Osteoblast (primary cell): ENCODE measurements at places on chromosomes 3 and 15. TPM values are rescaled to one million over a fixed set of nuclear protein-coding genes. Genes with fewer than 3 reads are reported as not detected.

Gene LRRC31
- total RNA-seq = not detected in 2 replicates

GRCh38 chr15:81111510-81112470, 22.3 kb upstream of the CFAP161 start:
- peaks cover 20% of the 10 kb centered on the region for H3K27me3 ChIP-seq
- H3K27ac ChIP-seq = no peak overlapping the region
- no peak for DNase-seq

GRCh38 chr15:35689266-35689665, 143.3 kb upstream of the DPH6 start:
- DNase-seq = no peak
- no peaks in the 10 kb centered on the region for H3K36me3 ChIP-seq
- no peak overlapping the region for H3K4me3 ChIP-seq
- H3K27ac ChIP-seq = no peak overlapping the region
- peaks cover 40% of the 10 kb centered on the region for H3K4me1 ChIP-seq
- H3K27me3 ChIP-seq = no peaks in the 10 kb centered on the region

- H3K4me1 ChIP-seq = peaks cover 9% of the 10 kb centered on the region
- no peaks in the 10 kb centered on the region for H3K27me3 ChIP-seq
- DNase-seq = no peak
Observed at GRCh38 chr3:36792342-36792741, 28.0 kb upstream of the DCLK3 start.

DNA sequence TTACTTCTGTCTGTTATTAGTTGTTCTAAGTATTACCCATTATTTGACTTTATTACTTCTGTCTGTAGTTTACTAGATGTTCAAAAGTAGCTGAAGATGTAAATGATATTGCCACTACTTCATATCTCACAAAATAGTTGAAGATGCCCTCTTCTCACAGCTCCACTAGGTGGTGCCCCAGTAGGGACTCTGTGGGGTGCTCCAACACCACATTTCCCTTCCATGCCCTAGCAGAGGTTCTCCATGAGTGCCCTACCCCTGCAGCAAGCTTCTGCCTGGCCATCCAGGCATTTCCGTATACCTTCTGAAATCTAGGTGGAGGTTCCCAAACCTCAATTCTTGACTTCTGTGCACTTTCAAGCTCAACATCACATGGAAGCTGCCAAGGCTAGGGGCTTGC, 80.8 kb downstream of the KCNH8 start:
- no peak overlapping the region for H3K4me3 ChIP-seq
- H3K27me3 ChIP-seq = no peaks in the 10 kb centered on the region
- no peaks in the 10 kb centered on the region for H3K36me3 ChIP-seq
- no peak for DNase-seq

GRCh38 chr15:89034305-89034704, 54.0 kb upstream of the ABHD2 start:
- H3K4me3 ChIP-seq = no peak overlapping the region
- no peaks in the 10 kb centered on the region for H3K27me3 ChIP-seq
- peak; percentile 87 for DNase-seq
- H3K4me1 ChIP-seq = peaks cover 12% of the 10 kb centered on the region
- no peak overlapping the region for H3K27ac ChIP-seq

GRCh38 chr3:185552358-185552877, at the start of gene LIPH:
Gene LIPH, minus strand, starts transcription at chr3:185552588. Its CDS starts 117 bp downstream, at chr3:185552471.
- no peak within 1 kb of the TSS for H3K27ac ChIP-seq
- no peaks in the 10 kb centered on the region for H3K27me3 ChIP-seq
- H3K4me1 ChIP-seq = peaks cover 21% of the 10 kb centered on the region
- peak within 1 kb of the TSS; percentile 50 for H3K4me3 ChIP-seq
- no peaks in the 10 kb centered on the region for H3K36me3 ChIP-seq

Gene SEC62
- 31.5 and 34.2 TPM in 2 replicates for total RNA-seq

Gene LRTM1
- total RNA-seq = not detected in 2 replicates

Gene THRB
- 0.36 and 0.88 TPM in 2 replicates for total RNA-seq

GRCh38 chr3:124483915-124484470, 246.3 kb upstream of the UMPS start:
- no peaks in the 10 kb centered on the region for H3K4me1 ChIP-seq
- peaks cover 6% of the 10 kb centered on the region for H3K27me3 ChIP-seq
- no peak for DNase-seq
- H3K4me3 ChIP-seq = no peak overlapping the region
- no peak overlapping the region for H3K27ac ChIP-seq
- no peaks in the 10 kb centered on the region for H3K36me3 ChIP-seq

- peak; percentile 56 for DNase-seq
- H3K4me1 ChIP-seq = peaks cover 7% of the 10 kb centered on the region
- H3K4me3 ChIP-seq = no peak overlapping the region
- H3K27me3 ChIP-seq = no peaks in the 10 kb centered on the region
- no peak overlapping the region for H3K27ac ChIP-seq
Observed at GRCh38 chr3:37129871-37130270, 44.5 kb downstream of the LRRFIP2 start.

GRCh38 chr15:75349851-75350588, 3.2 kb downstream of the NEIL1 start:
- peaks cover 6% of the 10 kb centered on the region for H3K4me1 ChIP-seq
- H3K27me3 ChIP-seq = peaks cover 36% of the 10 kb centered on the region
- H3K27ac ChIP-seq = no peak overlapping the region
- H3K4me3 ChIP-seq = no peak overlapping the region
- peak; percentile 62 for DNase-seq
- peaks cover 2% of the 10 kb centered on the region for H3K36me3 ChIP-seq

DNA sequence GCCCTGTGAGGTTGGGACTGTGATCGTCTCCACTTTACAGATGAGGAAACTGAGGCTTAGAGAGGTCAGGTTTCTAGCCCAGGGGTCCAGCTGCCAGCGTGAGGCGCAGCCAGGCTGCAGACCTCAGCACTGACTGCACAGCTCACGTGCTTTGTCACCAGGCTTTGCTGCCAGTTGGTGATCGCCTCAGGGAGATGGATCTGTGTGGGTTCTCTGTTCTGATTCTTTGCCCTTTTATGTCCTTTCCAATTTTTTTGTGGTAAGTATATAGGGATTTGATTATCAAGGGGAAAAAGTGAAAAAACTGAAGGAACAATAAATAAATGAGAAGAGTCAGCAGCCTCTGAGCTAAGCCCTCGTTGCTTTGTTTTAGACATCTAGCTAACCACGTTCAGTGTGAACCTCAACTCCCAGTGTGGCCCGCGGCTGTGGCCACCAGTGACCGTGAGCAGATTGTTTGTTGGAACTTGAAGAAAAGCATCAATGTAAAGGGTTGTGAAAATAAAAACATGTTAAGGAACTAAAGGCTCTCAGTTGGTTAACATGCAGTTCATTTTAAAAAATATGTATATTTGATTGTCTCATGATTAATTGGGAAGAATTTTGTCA, 117.6 kb downstream of the PDE8A start:
- H3K4me1 ChIP-seq = no peaks in the 10 kb centered on the region
- no peaks in the 10 kb centered on the region for H3K27me3 ChIP-seq
- no peak for DNase-seq
- H3K36me3 ChIP-seq = no peaks in the 10 kb centered on the region

GRCh38 chr3:141425523-141426233, 57.4 kb downstream of the ZBTB38 start:
- peaks cover 48% of the 10 kb centered on the region for H3K4me1 ChIP-seq
- no peak for DNase-seq
- peaks cover 42% of the 10 kb centered on the region for H3K36me3 ChIP-seq
- H3K4me3 ChIP-seq = no peak overlapping the region

GRCh38 chr3:168094877-168095610, 680 bp downstream of the GOLIM4 start:
- peaks cover 28% of the 10 kb centered on the region for H3K4me1 ChIP-seq
- H3K4me3 ChIP-seq = peak overlapping the region; percentile 92
- H3K27me3 ChIP-seq = no peaks in the 10 kb centered on the region

DNA sequence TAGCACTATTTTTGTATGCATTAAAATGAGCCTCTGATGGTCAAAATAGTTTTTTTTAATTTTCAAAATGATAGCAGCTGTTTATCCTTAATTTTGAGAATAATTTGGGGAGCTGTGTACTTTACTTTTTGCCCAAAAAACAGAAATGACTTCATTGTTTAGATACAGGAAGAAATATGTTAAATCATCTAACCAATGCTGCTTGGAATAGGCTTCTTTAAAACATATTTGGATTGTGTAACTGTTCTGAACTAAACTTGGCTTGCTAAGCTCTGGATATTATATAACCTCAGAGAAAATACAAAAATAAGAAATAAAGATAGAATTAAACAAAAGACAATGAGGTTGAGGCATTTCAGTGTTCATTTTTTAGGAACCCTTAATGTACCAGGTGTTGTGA, 119.3 kb downstream of the SERPINI1 start:
- no peaks in the 10 kb centered on the region for H3K36me3 ChIP-seq
- no peaks in the 10 kb centered on the region for H3K4me1 ChIP-seq
- no peak for DNase-seq
